Activated CD4-positive, alpha-beta T cell treated with anti-CD3 and anti-CD28 coated beads, Interleukin-2, amount 50 U/mL, for 16 hours (primary cell): ENCODE measurements at places on chromosomes 2 and 18.
A peak's percentile ranks its signal among the peaks of the same experiment; 100 is the strongest.

DNA sequence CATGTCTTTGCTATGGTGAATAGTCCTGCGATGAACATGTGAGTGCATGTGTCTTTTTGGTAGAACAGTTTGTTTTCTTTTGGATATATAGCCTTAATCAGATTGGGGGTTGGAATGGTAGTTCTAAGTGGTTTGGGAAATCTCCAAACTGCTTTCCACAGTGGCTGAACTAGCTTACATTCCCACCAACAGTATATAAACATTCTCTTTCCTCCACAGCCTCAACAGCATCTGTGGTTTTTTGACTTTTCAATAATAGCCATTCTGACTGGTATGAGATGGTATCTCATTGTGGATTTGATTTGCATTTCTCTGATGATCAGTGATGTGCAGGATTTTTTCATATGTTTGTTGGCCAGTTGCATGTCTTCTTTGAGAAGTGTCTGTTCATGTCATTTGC lies 112.2 kb upstream of the SESTD1 start:
- no peak for DNase-seq

DNA sequence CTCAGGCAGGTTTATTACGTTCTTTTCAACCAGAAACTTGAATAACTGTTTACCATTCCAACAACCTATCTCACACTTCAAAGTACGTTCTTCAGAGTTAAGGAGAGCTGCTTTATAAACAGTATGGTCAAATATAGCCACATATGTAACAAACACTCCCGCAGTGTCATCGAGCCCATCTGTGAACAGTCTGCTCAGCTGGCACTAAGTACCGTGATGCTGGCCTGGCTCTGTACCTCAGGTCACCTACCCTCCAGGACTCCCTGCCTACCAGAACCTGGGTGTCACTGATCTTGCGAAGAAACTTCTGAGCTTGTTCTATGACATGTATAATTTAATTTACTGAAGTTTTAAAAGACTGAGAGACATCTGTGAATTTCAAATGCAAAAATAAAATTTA lies 71.4 kb downstream of the SEPTIN10 start:
- no peak for DNase-seq

DNA sequence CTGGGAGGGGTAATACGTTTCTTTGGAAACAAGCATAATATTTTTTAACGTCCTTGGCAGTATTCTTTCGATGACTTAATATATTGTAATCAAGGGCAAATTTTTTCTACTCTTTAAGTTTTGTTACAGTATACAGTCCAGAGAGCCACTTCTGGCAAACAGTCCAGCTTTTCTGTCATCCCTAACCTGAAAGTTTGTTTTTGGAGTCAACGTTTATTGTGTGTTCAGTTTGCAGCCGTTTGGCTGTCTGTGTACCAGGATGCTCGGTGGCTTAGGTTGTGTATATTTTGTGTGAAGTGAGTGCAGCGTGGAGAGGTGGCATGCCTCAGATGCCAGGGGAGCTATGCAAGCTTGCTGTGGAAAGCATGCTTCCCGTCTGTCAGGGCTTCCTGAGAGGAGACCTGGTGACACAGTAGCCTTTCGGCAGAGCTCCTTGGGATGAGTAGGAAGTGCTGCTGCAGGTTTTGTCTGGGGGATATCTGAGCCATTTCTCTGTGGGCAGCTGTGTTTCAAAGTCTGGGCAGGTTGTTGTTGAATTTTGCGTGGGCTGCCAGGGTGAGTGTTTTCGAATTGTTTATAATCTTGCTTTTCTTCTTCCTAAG lies 14.7 kb downstream of the MAP3K20 start:
- DNase-seq = no peak

DNA sequence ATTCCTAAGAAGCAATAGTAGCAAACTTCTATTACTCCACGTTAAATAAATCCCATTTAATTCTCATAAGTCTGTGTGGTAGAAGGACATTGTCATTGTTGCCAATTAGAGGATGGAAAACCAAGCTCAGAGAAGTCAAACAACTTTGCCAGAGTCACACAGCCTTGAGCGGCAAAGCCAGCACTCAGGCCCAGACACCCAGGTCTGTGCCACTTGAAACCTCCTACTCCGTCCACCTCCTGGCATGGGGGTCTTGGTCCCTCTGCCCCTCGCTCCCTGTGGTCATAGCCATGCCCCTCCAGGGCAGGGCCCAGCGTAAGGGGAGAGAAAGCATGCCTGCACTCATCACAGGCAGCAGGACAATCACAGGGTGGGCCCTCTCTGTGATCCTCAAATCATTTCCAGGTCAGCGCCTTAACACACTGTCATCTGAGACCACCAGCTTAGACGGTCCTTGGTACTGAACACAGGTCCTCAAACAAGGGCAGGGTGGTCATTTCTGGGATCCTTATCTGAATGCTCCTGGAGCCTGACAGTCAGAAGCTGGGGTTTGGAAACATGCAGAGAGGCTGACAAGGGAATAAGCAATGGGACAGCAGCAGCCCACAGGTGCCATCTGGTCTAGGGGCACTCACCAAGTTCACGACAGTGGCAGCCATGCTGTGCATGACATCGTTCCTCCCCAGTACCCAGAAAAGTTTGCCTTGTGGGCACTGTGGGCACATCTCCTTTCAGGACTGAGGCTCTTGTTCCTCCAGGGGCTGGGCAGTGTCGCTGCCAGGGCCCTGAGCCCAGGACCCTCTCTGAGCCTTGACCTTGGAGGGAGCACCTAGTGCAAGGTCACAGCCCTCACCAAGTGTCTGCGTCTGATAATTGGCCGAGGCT lies 38.2 kb downstream of the FAM178B start:
- no peak for DNase-seq

DNA sequence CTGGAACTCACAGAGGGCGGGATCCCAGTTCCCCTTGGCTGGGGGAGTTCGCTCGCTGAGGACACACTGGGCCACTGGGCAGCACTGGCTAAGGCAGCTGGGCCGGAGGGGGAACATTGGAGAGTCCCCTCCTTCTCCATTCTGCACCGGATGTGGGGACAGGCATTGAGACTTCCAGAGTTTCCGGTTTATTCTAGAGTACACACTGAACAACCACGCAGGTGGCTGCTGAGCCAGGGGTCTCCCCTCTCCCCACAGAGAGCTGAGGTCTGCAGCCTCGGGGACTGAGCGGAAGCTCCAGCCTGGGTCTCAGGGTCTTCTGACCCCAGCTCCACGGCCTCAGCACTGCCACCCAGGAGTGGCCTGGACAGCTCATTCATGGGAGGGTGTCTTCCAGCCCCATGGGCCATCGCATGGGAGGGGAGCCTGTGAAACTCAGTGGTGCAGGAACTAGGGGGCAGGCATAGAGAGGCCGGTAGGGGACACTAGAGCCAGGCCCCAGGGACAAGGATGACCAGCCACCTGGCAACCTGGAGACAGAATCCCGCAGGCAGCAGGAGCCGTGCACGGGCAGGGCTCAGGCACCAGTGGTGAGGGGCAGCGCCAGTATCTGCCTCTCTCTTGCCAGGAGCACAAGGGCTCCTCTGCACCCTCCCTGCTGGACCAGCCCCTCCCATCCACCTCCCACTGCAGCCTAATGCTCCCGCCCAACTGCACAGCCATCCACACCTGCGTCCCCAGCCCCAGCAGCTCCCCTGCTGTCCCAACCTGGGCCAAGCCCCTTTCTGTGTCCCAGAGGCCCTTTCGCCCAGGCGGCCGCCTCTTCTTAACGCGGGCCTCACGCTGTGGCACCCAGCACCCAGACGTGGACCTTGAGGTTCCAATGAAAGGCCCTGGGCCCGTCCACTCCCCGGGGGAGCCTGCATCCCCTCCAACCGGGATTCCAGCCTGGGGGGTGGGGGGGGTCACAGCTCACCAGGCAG lies 45.1 kb upstream of the GPC1 start:
- DNase-seq = no peak

GRCh38 chr2:216557820-216558219 lies 59.2 kb downstream of the RPL37A start:
- no peak for DNase-seq

DNA sequence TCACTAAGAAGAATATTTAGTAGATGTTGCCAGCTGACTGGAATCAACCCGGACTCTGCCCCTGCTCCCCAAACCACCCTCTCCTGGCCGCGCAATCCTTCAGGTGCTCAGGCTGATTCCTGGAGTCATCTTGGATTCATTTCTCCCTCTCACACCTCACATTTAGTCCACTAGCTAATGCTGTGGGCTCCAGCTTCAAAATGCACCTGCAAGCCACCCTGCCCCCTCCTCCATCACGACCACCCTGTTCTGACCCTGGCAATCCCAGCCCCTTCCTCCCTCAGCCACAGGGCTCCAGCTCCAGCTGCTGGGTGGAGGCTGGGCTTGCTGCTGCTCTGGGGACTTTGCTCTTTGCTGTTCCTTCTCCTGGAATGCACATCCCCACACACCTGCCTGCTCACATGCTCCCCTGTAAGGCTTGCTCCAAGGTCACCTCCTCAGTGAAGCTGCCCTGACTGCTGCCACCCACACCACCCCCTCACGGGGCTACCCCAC lies 61.3 kb upstream of the SH3RF3 start:
- DNase-seq = no peak

DNA sequence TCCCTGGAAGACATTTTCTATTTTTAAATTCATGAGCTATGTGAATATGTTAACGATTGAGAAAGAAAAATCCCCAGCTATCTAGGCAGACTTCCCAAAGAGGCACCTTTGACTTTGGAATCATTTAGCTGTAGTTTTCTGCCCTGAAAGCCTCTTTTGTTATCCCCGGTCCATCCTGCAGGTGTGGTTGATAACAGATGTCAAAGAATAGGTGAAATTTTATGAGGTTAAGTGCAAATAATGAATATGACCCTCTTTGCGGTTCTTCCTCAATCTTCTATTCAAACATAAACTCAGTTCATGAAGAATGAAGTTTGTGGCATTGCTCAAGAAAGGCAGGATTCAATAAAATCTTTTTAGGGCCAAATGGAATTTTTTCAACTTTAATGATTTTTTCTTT lies 51.6 kb upstream of the ATP8B1 start:
- no peak for DNase-seq

- DNase-seq = no peak
These were observed 11.7 kb upstream of the NCL start for GRCh38 chr2:231475965-231476364.

GRCh38 chr2:71925268-71926088 lies 222.2 kb downstream of the CYP26B1 start:
- no peak for DNase-seq

DNA sequence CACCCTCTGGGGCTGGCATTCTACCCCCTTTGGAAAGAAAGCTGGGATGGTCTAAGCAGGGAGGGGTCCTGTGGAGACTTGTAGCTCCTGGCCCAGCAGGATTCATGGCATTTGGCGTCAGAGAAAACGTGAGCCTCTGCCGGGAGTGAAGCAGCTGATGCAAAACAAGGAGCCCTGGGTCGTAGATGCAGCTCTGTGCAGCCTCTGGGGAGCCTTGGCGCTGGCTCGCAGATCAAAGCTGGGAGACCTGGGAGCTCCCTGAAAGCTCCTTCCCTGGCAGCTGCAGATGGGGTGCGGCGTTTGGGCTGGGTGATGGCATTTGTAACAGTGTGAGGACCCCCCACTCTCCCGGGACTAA lies 148.3 kb downstream of the KLHL29 start:
- no peak for DNase-seq

GRCh38 chr2:1088192-1088860 lies 137.7 kb downstream of the SNTG2 start:
- DNase-seq = no peak

DNA sequence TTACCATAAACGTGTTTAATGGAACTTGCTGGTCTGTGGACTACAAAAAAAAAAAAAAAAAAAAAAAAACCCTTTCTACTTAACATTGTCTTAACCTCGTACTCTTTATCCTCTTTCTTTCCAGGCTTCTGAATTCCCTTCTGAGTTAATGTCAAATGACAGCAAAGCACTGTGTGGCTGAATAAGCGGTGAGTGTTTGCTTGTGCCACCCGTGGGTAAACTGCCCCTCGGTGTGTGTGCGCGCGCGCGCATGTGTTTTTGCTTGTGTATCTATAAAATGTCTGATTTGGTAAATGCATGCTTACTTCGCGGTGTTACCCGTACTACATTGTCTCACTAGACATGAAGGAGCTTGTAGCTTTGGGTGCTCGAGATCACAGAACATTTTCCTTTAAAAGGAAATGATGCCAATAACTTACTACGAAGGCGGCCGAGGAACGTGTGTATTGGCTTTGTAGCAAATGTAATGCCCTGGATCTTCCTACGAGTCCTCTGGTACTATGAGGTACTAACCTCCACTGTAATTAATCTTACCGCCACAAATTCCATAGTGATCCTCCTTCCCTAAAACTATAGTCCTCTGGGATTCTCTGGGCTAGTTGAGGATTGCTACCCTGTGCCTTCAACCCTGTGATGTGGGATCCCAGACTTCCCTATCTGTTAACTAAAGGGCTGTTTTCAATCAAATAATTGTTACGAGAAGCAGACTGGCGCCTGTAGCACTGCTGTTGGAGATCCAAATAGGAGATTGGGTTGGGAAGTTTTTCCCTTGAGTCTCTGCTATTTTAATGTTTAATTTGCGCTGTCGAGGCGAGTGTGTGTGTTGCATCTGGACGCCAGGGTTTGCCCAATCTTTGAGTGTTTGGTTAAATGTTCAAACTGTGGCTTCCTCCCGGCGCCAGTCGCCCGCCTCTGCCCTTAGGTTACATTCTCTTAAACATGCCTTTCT lies 1.1 kb downstream of the ID2 start:
- peak; percentile 52 for DNase-seq

GRCh38 chr18:2905854-2906703 lies 59.3 kb downstream of the EMILIN2 start:
- DNase-seq = peak; percentile 71

GRCh38 chr2:241469746-241470145 lies 38.6 kb downstream of the STK25 start:
- DNase-seq = no peak

DNA sequence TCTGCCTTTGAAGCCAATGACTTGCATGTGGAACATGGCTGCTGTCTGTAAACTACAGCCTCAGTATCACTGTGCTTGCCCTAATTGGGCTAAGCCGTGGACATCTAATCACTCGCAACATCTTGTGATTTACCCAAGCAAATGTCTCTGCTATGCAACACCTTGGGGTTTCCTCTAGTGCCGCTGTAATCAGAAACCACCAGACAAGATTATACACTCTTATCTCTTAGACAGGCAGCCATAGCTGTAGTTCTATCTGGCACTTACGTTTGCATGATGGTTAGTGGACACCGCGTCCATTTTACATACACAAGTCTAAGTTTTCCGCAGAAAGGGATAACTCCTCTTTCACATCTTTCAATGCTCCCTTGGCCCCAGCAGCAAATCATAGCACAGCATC lies 204.3 kb upstream of the CCDC68 start:
- DNase-seq = no peak

DNA sequence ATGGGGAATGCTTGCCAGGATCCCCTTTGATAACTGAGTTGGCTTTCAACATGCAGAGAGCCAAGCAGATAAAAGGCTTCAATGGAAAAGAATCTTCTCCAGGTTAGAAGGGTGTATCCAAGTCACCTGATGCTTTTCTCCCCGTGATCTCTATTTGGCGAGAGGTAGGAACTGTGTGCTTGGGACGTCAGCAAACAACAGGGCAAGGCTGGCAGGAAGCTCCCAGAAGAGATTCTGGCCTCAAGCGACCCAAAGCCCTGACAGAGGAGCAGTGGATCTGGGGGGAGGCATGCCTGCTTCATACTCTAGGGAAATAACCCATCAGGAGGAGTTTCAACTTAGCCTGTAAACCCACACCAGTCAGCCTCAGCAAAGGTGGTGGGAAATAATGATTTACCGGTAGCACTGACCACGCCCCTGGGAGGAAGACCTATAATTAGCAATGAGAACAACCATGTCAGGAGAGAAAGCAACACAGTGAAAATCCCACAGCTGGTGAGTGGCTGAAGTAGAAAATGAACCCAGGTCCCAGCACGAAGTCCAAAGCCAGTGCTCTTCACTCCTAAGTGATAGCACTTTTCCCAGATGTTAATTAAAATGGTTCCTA lies 76.3 kb upstream of the SEC11C start:
- no peak for DNase-seq
